ENCODE measurements at places on chromosomes 3 and 15. TPM values are rescaled to one million over a fixed set of nuclear protein-coding genes. Genes with fewer than 3 reads are reported as not detected.

- DNase-seq, result no peak
These were observed 982.8 kb downstream of the ROBO1 start for GRCh38 chr3:78785004-78785403.

DNA sequence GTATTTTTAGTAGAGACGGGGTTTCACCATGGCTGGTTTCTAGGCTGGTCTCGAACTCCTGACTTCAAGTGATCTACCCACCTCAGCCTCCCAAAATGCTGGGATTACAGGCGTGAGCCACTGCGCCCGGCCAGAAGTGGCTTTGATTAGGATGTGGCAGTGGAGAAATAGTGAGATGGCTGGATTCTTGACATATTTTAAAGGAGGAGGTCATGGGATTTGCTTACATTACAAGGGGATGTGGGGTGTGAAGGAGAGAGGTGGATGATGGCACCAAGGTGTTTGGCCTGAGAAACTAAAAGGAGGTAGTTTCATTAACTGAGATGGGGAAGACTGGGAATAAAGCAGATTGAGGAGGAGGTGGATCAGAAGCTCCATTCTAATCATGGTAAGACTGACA lies 15.0 kb upstream of the LTF start:
- DNase-seq, result no peak

Gene CPNE9
- not detected for total RNA-seq

Gene EPHA6
- not detected for total RNA-seq

Gene B4GALT4
- total RNA-seq, result 22.4 TPM

- no peak for DNase-seq
These were observed 6.2 kb downstream of the TGFBR2 start for GRCh38 chr3:30612437-30613132.

DNA sequence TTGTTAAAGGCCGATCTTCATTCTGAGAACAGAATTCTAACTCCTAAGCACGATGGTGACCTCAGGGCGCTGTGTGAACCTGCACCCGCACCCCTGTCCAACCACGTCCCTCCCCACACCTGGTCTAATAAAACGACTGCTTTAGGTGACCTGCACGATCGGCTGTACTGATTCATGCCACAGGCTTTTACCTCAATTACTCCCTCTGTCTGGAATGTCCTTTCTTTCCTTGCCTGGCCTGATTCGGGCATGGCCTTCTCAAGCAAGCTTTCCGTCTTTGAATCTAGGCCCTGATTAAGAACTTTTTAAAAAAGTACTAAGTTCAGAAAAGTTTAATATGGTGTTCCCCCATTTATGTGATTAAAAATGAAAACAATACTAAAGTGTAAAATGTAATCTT lies 842 bp upstream of the U2SURP start:
- peak; percentile 48 for DNase-seq

DNA sequence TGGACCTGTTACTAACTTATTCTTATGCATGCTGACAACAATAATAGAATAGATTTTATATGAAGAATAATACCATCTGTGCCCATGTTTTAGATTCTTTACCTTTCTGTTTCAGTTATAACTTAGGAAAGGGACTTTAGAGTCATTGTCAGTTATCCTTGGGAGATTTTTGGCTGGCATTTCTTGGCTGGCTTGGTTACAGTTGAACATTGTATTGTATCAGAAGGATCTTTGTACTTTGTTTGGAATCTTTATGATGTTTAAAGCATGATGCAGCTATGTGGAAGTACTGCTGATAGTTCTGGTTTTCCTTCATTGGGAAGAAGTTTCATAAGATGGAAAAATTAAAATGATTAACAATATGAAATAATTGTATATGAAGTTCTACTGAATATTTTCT lies 19.9 kb downstream of the ABHD5 start:
- DNase-seq, result no peak

GRCh38 chr3:5188419-5189221 lies 1.1 kb downstream of the EDEM1 start:
- peak; percentile 42 for DNase-seq

DNA sequence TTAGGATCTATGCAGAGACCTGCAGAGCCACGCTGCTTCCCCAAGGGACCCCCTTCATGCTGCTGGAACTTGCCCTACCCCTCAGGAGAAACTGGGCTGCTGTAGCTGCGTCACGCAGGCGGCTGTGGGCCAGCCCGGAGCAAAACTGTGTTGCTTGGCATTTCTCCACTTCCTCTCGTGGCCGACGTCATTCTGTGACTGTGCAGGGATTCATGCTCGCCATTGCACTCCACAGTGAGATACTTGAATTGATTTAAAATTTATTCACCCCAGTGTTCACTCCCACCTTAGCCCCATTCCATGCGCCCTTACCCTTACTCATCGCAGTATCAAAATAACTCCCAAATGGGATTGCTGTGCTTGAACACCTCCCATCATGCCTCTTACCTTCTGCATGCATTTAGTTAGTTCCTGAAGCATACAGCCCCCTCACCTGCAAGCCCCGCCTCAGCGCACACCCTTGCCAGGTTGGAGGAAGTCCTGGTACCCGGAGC lies 45.7 kb downstream of the TMEM44 start:
- peak; percentile 96 for DNase-seq

GRCh38 chr3:43854283-43854682 lies 163.5 kb downstream of the ABHD5 start:
- DNase-seq, result peak; percentile 48

Gene OR5K3
- total RNA-seq, result not detected

- peak; percentile 93 for DNase-seq
These were observed 42.3 kb downstream of the NEK10 start for GRCh38 chr3:27326629-27327545.

GRCh38 chr3:87837076-87837475 lies 221.7 kb downstream of the CGGBP1 start:
- DNase-seq, result no peak

DNA sequence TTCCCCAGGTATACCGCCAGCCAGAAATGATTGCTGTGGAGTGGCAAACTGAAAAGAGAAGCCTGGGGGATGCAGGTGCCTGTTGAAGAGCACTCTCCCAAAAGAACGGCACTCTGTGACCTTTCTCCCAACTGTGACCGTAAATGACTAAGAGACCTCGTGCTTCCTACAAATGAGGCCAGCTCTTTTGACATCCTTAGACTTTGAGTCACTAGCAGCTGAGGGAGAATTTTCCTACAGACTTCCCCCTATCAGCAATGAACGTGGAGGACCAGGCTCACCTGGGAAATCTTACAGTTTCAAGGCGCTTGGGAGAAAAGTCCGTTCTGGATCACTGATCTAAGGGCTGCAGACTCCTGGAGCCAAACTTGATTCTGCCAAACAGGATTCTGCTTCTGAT lies 8.6 kb downstream of the AQP9 start:
- peak; percentile 22 for DNase-seq

Gene MINAR1
- 0.98 TPM for total RNA-seq

DNA sequence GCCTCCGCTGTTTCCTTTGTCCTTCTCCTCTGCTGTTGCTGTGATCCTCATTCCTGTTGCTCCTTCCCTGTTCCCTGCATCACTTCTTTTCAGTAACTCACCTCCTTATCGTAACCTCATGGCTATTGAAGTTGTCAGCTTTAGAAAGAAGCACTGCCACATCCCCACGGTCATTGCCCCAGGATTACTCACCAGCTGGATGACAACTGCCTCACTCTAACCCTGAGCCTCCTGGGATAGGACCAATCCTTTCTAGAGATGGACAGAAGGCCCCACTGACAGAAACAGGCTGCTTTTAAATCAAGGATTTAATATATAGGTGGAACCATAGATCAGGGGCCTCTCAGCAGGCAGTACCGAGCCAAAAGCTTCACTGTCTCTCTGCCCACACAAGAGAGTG lies 4.1 kb downstream of the FHIT start:
- no peak for DNase-seq

Gene VIPR1
- 5.6 TPM for total RNA-seq

Gene A4GNT
- not detected for total RNA-seq

Gene TRIP4
- 11.8 TPM for total RNA-seq

DNA sequence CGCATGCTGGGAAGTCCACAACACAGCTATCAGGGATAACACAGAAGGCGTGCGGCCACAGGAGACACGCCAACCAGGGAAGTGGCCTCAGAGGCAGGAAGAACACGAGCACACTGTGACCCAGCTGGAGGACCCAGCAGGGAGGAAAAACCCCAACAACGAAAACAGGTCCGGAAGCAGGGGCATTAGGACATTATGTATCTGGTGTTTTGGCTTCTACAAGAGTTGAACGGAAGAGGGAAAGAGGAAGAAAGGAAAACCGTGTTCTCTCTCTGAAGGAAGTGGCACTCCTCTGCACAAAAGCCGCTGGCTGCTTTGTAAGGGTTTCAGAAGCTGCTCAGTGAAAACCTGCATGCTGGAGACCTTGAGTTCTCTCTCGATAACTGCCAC lies 61.8 kb downstream of the HACD2 start:
- no peak for DNase-seq

GRCh38 chr3:177306252-177306651 lies 109.0 kb upstream of the TBL1XR1 start:
- peak; percentile 66 for DNase-seq

All from fibroblast of the aortic adventitia (primary cell).